ENCODE measurements at places on chromosomes 5 and 9. TPM values are rescaled to one million over a fixed set of nuclear protein-coding genes. Genes with fewer than 3 reads are reported as not detected.

GRCh38 chr5:18712936-18713485 is 1078.8 kb downstream of the TAF11L14 start:
- no peak overlapping the region for H3K27ac ChIP-seq
- H3K4me3 ChIP-seq: no peak overlapping the region
- no peaks in the 10 kb centered on the region for H3K27me3 ChIP-seq
- no peak for DNase-seq
- H3K36me3 ChIP-seq: no peaks in the 10 kb centered on the region
- H3K4me1 ChIP-seq: no peaks in the 10 kb centered on the region

GRCh38 chr5:171340491-171340890 is 31.4 kb downstream of the TLX3 start:
- no peak for DNase-seq
- H3K36me3 ChIP-seq: no peaks in the 10 kb centered on the region
- H3K4me1 ChIP-seq: no peaks in the 10 kb centered on the region
- H3K4me3 ChIP-seq: no peak overlapping the region

DNA sequence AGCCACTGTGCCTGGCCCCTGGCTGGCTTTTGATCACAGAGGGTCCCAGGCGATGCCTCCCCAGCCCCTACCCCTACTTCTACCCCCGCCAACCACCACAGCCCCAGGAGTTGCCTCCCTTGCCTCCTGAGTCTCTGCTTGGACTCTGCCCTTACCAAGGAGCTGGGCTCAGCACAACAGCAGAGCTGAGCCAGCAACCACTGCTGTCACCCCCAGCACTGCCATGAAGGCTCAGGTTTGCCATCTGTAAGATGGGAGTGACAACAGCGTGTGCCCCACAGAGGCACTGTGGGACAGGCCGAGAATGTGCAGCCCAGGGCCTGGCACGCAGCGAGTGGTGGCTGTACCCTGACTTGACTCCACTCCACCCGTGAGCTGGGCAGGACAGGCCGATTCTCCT is 63.1 kb upstream of the ASS1 start:
- no peak overlapping the region for H3K27ac ChIP-seq
- peaks cover 6% of the 10 kb centered on the region for H3K27me3 ChIP-seq
- no peak overlapping the region for H3K4me3 ChIP-seq
- H3K36me3 ChIP-seq: no peaks in the 10 kb centered on the region
- no peak for DNase-seq

GRCh38 chr5:125703616-125704015 is 719.6 kb upstream of the GRAMD2B start:
- H3K27ac ChIP-seq: no peak overlapping the region
- H3K4me1 ChIP-seq: no peaks in the 10 kb centered on the region
- H3K27me3 ChIP-seq: peaks cover 7% of the 10 kb centered on the region
- H3K4me3 ChIP-seq: no peak overlapping the region
- no peak for DNase-seq

GRCh38 chr5:113809626-113810025 is 296.1 kb downstream of the YTHDC2 start:
- H3K27ac ChIP-seq: no peak overlapping the region
- no peaks in the 10 kb centered on the region for H3K4me1 ChIP-seq
- no peak overlapping the region for H3K4me3 ChIP-seq
- no peaks in the 10 kb centered on the region for H3K36me3 ChIP-seq

- H3K4me3 ChIP-seq: no peak overlapping the region
- DNase-seq: no peak
- no peak overlapping the region for H3K27ac ChIP-seq
Observed at GRCh38 chr5:95105638-95106037, 179.3 kb downstream of the MCTP1 start.

- no peaks in the 10 kb centered on the region for H3K4me1 ChIP-seq
- H3K4me3 ChIP-seq: no peak overlapping the region
- no peak overlapping the region for H3K27ac ChIP-seq
- H3K36me3 ChIP-seq: no peaks in the 10 kb centered on the region
- H3K27me3 ChIP-seq: no peaks in the 10 kb centered on the region
- no peak for DNase-seq
Observed at GRCh38 chr9:137023157-137023556, 4.9 kb downstream of the ABCA2 start.

DNA sequence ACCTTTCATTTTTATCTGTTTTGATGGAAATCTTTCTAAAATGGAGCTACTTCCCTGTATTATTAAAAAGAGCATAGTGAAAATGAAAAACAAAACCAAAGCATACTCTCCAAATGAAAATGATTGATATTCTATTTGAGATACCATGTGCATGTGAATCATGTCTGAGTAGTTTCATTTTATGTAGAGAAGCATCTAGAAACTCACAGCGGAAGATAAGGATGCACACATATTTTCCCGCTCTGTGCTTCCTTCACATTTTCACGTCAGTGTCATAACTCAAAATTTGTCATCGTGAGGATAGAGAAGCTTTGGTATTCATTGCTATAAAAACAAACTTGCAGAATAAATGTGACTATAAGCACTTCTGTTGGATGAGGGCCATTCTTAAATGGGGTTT is 34.0 kb upstream of the CLINT1 start:
- no peak overlapping the region for H3K27ac ChIP-seq
- H3K4me3 ChIP-seq: no peak overlapping the region
- H3K36me3 ChIP-seq: no peaks in the 10 kb centered on the region
- DNase-seq: no peak
- no peaks in the 10 kb centered on the region for H3K27me3 ChIP-seq

- H3K4me1 ChIP-seq: peaks cover 25% of the 10 kb centered on the region
- no peak overlapping the region for H3K4me3 ChIP-seq
- no peaks in the 10 kb centered on the region for H3K36me3 ChIP-seq
- H3K27me3 ChIP-seq: no peaks in the 10 kb centered on the region
- DNase-seq: peak; percentile 19
Observed at GRCh38 chr5:111385051-111385450, 127.3 kb downstream of the STARD4 start.

DNA sequence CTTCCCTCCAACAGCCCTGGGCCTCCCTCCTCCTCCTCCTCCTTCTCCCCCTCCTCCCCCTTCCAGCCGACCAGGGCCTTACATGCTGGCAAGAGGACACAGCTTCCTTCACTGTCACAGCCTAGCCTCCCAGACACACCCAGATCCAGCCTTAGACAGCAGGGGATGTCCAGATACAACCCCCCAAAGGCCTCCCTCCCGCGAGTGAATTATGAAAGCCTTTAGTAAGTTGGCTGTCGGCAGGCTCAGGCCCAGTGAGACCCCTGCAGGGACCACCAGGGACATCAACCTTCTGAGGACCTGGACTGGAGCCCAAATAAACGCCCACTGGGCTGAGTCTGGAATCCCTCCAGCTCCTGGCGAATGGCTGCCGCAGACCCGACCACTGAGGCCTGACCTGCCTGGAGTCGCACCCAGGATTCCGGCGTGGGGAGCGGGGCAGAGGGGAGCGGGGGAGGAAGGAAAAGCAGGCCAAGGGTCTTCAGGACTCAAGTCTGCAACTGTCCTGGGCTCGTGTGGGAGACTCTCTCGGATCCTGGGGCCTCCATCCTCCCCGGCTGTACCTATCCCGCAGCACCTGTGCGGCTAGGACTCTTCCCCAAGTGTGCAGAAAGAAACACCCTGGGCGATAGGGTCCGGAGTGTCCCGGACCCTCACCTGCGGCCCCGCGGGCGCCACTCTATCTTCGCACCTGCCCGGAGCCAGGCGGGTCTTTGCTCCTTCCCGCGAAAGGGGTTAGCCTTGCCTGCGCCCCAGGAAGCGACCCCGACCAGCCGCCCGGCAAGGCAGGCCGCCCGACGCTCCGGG is 705 bp downstream of the SEPTIN8 start:
- no peaks in the 10 kb centered on the region for H3K36me3 ChIP-seq
- peak; percentile 50 for DNase-seq
- H3K4me1 ChIP-seq: peaks cover 6% of the 10 kb centered on the region
- H3K27ac ChIP-seq: peak overlapping the region; percentile 50
- peak overlapping the region; percentile 74 for H3K4me3 ChIP-seq

GRCh38 chr5:121668635-121669034 is 183.0 kb upstream of the FTMT start:
- H3K27ac ChIP-seq: no peak overlapping the region
- H3K4me1 ChIP-seq: no peaks in the 10 kb centered on the region
- H3K4me3 ChIP-seq: no peak overlapping the region
- no peak for DNase-seq
- no peaks in the 10 kb centered on the region for H3K27me3 ChIP-seq

DNA sequence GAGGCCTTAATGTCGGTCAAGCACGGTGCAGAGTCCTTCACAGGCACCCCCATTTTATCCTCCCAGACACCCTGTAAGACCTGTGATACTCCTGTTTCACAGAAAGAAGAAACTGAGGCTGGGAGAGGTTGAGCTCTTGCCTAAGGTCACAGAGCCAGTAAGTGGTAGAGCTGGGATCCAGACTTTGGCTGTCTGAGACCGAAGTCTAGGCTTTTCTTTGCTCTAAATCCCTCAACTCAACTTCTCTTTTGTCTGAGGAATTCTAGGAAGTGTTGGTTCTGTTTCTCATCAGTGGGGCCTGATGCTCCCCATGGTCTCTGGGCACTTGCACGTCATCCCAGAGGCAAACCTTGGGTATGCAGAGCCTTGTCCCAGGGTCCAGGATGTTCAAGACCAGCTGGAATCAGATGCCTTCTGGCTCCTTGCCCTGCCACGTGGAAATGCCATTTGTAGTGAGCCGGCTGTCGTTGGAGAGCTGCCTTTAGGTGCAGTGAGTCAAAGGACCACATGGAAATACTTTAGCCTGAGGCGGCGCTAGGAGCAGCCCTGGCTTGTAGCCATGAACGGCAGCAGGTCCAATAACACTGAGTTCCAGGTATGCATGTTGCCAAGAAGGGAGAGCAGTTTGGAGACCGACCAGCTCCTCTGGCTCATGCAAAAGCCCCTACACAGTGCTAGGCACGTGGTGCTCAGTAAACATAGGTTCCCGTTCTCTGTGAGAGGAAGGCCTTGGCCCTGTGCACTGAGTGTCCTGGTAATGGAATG is 9.2 kb downstream of the DCANP1 start:
- no peak overlapping the region for H3K4me3 ChIP-seq
- no peaks in the 10 kb centered on the region for H3K4me1 ChIP-seq
- H3K36me3 ChIP-seq: no peaks in the 10 kb centered on the region

- H3K27me3 ChIP-seq: no peaks in the 10 kb centered on the region
- no peak overlapping the region for H3K27ac ChIP-seq
- no peaks in the 10 kb centered on the region for H3K36me3 ChIP-seq
- no peak overlapping the region for H3K4me3 ChIP-seq
Observed at GRCh38 chr5:39266442-39266841, 47.1 kb upstream of the FYB1 start.

DNA sequence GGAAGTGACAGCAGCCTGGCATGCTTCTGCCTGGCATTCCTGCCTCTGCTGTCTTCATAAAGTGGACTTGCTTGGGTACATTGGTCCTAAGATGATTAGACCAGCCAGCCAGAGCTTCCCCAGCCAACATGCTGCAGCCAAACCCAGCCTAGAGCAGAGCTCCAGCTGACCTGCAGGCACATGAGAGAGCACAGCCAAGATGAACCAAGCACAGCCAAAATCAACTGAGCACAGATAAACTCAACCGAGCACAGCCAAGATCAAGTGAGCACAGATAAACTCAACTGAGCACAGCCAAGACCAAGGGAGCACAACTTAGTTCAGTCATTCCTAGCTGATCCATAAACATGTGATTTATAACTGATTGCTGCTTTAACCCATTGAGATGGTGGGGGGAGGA is 266.5 kb downstream of the MSX2 start:
- H3K27ac ChIP-seq: no peak overlapping the region
- no peak for DNase-seq
- H3K4me3 ChIP-seq: no peak overlapping the region
- no peaks in the 10 kb centered on the region for H3K4me1 ChIP-seq

Gene PTGR1
- 20.9 TPM for total RNA-seq

Gene STPG3
- total RNA-seq: 0.35 TPM

Gene CERCAM
- 10.1 TPM for total RNA-seq

Gene FRRS1L
- total RNA-seq: 0.41 TPM

Gene SLC6A3
- not detected for total RNA-seq

Gene DMGDH
- 0.59 TPM for total RNA-seq

Gene TAF1L
- not detected for total RNA-seq
